ENCODE measurements at places on chromosomes 4 and X.

GRCh38 chrX:13598877-13599276, 29.5 kb downstream of the EGFL6 start:
- no peak for DNase-seq

- DNase-seq: no peak
Measured at GRCh38 chr4:61666244-61666643, 466.1 kb downstream of the ADGRL3 start.

- DNase-seq: no peak
Measured at GRCh38 chr4:26360864-26361263, 40.0 kb downstream of the RBPJ start.

DNA sequence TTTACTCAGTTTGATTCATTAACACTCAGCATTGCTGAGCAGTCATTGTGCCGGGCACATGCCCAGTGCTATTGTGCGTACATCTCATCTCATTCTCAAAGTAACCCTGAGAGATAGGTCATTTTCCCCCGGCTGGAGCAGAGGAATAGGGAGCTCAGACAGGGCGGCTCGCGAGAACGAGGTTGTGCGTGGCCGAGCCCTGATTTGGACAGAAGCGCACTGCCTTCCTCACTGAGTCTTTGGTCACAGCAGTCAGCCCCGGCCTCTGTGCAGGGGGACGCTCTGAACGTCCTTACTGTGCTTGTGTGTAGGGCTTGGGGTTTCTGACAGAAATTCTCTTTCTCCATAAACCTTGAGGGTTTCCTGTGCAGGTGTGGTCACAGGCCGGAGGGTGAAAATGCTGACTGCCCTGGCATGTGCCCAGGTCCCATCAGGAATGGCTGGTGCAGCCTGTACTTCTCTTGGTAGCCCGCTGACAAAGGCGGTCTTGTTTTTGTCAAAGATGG, 39.5 kb downstream of the NOP14 start:
- DNase-seq: no peak

- peak; percentile 4 for DNase-seq
Measured at GRCh38 chrX:147376601-147377422, 534.9 kb upstream of the FMR1 start.
